ENCODE measurements at places on chromosomes 12 and 14. TPM values are rescaled to one million over a fixed set of nuclear protein-coding genes. Genes with fewer than 3 reads are reported as not detected.

DNA sequence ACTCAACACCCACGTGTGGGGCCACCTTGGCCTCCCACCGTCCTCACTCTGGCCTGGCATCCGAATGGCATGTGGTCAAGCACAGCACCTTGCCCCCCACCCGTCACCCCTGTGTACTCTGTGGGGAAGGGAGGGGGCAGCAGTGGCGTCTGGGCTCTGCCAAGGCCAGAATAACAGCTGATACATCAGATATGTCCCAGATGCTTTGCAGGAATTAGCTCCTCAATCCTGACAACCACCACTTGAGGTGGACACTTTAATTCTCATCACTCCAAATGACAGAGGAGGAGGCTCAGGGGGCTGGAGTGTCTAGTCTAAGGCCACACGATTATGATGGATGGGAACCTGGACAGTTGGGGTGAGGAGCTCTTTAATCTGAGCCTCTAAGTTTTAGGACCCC is 1.7 kb upstream of the KRT80 start:
- DNase-seq = no peak

GRCh38 chr14:92497391-92497790 is 16.2 kb upstream of the RIN3 start:
- no peak for DNase-seq

DNA sequence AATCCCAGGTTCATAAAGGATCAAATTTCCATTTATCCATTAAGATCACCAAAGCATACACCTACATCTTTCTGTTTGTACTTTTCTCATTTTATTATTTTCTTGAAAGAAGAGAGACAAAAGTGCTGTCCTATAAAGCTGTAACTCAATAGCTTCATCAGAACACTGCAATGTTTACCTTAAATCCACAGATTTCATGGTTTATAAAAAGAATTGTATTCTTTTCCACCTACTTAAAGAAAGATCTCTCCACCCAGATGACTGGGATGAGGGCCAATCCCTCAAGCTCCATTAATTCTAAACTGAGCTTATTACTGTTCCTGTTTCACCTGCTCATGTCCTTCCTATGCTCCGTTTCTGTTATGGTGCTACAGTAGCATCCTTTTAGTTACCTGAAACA is 470.6 kb downstream of the BCAT1 start:
- DNase-seq = no peak

DNA sequence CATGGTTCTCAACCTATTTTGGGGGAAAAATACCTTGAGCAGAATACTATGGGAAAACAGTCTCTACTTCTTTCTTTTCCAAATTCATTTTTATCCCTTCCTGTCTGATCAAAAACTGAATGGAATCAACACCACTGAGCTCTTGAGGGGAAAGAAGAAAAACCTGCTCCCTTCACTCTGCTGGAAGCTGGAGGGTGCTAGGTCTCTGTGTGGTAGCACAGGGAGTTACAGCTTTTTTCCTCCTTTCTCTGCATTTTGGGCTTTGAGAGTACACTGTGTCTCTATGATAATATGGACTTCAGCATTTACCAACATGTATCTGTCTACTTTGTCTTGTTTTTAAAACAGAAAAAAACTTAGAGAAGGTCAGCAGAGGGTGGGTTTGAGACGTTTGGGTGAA is 417.2 kb upstream of the SYT1 start:
- DNase-seq = no peak

Gene TBC1D30
- 9.3 TPM for polyA plus RNA-seq

DNA sequence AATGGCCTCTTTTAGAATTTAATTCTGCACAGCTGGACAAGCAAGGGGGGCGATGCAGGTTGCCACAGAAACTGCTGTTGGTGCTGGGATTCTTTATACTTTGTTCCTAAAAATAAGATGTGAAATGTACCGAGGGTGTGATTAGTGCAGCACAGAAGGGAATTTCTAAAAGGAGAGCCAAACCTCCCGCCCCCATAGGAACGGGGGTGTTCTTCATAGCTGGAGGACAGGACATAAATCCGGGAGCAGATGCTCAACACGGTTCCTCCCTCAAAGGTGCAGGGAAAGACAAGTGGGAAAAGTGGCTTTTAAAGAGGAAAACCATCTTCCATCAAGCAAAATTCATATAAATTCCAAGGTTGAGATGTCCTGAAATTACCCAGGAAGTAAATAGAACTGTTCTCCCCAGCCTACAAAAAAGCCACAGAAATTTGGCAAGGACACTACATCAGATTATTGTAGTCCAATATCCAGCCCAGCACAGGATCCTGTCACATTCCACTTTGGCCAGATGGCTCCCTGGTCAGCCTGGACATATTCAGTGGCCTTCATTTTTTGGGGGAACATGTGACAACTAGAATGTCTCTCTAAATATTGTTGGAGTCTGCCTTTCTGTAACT is 51.4 kb upstream of the TMX1 start:
- DNase-seq = peak; percentile 15

Gene EDDM3A
- not detected for polyA plus RNA-seq

- DNase-seq = no peak
Observed at GRCh38 chr12:58310368-58310767, 369.0 kb downstream of the ATP23 start.

- DNase-seq = peak; percentile 76
Observed at GRCh38 chr12:124738636-124739467, 124.8 kb downstream of the SCARB1 start.

Data from lung (tissue), 17 donors.